Mucosa of descending colon (tissue), 3 donors: ENCODE measurements at places on chromosomes 13 and 19. TPM values are rescaled to one million over a fixed set of nuclear protein-coding genes. Genes with fewer than 3 reads are reported as not detected.

Gene CCDC9
- 38.7 TPM for total RNA-seq

Gene STOML3
- total RNA-seq = not detected

GRCh38 chr13:50576156-50576555 is 267.3 kb downstream of the DLEU7 start:
- peak; percentile 79 for DNase-seq

DNA sequence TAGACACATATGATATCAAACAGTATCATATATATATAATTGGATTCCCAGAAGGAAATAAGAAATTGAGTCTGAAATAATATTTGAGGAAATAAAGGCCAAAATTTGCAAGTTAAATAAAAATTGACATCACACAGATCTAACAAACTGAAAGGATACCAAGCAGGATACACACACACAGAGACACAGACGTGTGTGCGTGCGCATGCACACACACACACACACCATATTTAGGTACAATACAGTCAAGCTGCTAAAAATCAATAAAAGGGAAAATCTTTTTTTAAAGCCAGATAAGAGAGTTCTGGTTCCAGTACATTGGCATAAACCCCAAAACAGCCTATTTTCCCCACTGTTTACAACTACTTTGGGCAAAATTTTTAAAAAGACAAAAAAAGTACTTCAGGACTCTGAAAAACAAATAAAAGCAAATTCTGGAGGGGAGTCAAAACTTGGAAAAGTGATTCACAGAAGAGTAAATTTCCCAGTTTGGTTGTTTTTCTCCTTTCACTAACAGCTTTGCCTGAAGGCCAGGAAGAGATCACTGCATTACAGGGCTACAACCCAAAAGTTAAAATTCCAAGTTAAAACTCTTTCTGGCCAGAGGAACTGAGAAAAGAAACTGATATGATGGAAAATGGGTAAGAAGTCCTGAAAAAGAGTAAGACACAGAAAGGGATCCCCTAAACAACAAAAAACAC is 16.2 kb downstream of the MYCBP2 start:
- no peak for DNase-seq

DNA sequence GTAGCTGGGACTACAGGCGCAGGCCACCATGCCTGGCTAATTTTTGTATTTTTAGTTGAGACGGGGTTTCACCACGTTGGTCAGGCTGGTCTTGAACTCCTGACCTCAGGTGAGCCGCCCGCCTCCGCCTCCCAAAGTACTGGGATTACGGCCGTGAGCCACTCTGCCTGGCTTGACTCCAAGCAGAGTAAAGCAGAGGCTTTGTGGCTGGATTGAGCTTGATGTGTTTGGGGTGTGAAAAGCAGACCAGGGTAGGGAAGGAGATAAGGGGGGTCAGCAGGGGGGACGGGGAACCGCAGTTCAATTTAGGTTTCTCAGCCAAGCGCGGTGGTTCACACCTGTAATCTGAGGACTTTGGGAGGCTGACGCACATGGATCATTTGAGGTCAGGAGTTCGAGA is 4.2 kb upstream of the CLPP start:
- no peak for DNase-seq

GRCh38 chr19:50819636-50820035 is 4.0 kb downstream of the KLK1 start:
- no peak for DNase-seq

- DNase-seq = no peak
Measured at GRCh38 chr13:92681239-92681638, 545.4 kb upstream of the GPC6 start.
